ENCODE measurements at places on chromosomes 2 and 18.

DNA sequence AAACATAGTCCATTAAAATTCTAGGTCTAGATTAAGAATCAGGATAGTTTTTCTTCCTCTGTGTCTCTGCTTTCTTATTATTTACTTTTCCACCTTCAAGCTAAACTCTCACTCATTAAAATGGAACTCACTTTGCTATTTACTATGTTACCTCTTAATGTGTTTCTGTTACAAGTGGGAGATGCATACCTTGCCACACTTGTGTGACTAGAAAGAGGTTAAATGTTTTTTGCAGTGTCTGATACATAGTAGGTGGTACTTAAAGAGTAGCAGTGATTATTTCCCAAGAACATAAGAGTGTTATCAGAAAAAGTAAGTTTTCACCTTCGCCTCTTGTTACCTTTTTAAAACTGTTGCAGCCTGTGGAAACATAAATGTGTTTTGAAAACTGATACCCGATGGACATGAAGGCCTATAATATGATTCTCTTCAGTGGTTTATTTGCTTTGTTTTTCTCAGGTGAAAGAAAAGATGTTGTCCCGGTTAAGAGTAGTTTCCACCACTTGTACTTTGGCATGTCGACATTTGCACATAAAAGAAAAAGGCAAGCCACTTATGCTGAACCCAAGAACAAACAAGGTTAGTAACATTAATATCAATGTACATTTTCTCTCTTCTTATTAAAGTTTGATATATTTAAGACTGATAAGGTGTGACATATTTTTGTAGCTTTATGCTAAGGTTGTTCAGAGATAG, 16.6 kb downstream of the ME2 start:
- no peak for DNase-seq

DNA sequence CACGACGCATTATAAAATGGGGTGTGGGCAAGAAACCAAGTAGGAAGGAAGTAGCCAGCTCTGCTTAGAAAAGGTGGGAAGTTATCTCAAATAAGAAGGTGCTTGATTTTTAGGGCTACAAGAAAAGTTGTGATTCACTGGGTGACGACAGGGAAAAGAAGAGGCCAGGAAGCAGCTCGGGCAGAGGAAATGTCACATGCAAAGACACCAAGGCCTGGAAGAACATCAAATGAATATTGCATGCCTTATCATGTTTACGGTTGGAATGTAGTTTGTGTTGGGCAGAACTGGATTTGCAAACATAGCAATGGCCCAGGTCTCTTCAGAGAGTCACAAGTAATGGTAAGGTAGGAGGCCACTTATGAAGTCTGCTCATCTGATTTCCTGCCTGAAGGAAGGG, 610.6 kb downstream of the IRS1 start:
- DNase-seq = no peak

DNA sequence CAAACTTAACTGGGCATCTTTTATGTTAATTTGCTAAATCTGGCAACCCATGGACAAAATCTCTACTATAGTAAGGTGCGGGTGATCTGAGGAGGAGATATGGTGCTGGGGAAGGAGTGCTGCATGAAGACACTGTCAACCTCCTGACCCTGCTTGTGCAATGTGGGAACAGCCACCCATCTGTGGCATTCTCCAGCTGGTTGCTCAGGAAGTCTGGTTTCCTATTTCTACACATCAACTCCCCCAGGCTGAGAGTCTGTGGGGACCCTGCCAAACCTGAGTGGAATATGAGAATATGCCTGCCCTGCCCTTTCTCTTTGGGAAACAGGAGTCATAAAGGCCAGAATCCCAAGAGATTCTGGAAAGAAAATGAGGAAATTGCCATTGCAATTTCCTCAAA, 60.1 kb upstream of the PAX3 start:
- DNase-seq = no peak

- no peak for DNase-seq
Measured at GRCh38 chr2:67015681-67016080, 381.5 kb upstream of the ETAA1 start.

- DNase-seq = no peak
Measured at GRCh38 chr2:240522406-240522805, 35.4 kb downstream of the ANKMY1 start.

GRCh38 chr18:21406116-21406515, 164.1 kb downstream of the GREB1L start:
- no peak for DNase-seq

- peak; percentile 21 for DNase-seq
Measured at GRCh38 chr2:174158003-174158402, 90.3 kb downstream of the OLA1 start.

- no peak for DNase-seq
Measured at GRCh38 chr2:160417745-160418397, 75.7 kb downstream of the RBMS1 start.

GRCh38 chr2:24228470-24228869, 53.6 kb downstream of the FAM228A start:
- peak; percentile 51 for DNase-seq
